ENCODE measurements at places on chromosomes 5 and 9.

DNA sequence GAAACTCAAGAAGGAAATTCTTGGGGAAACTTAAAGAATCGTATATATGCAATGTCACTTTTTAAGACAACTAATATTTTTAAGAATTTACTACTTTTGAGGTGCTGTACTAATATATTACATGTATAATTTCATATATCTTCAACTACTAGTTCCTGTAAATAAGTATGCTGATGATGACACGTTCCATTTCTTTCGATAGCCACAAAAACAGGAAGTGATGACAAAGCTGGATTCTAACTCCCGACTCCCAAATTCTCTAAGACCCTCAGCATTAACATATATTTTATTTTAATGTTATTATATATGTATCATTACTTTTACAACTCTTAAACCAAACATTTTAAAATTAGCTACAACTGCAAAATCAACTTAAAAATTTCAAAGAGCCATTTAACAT lies 74.8 kb downstream of the STK32A start:
- no peak for DNase-seq

DNA sequence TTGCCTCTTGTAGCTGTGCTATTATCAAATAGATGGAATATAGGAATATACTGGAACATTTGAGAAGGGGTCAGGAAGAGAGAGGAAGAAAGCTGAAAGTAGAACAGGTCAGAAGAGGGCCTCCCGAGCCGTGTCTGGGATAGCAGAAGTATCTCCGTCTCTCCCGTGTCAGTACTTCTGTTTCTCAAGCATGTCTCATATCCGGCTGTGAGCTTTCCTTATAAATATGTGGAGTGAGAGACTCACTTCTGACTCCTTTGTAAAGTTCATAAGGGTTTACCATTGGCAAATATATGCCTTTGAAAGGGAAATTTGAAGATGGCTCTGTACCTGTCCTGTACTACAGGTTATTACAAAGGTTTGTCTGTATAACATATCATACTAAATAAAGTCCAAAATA lies 50.3 kb downstream of the MOCS2 start:
- no peak for DNase-seq

- no peak for DNase-seq
These were observed 358.6 kb downstream of the MSX2 start for GRCh38 chr5:175082866-175083590.

DNA sequence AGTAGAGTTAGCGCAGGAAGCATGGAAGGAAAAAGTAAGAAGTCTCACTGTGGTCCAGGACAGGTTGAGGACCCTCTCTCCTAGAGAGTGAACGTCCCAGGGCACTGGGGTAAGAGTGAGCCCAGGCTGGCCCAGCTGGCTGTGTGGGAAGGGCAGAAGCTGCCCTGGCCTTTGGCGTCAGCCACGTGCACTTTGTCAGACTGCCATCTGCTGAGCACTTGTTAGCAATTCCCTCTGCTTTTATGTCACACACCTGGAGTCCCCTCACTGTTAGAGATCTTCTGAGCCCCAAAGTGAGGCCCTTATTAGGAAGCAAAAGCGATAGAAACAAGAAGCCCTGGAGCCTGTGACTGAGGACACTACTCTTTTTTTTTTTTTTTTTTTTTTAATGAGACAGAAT lies 79.1 kb downstream of the UGCG start:
- DNase-seq: no peak

DNA sequence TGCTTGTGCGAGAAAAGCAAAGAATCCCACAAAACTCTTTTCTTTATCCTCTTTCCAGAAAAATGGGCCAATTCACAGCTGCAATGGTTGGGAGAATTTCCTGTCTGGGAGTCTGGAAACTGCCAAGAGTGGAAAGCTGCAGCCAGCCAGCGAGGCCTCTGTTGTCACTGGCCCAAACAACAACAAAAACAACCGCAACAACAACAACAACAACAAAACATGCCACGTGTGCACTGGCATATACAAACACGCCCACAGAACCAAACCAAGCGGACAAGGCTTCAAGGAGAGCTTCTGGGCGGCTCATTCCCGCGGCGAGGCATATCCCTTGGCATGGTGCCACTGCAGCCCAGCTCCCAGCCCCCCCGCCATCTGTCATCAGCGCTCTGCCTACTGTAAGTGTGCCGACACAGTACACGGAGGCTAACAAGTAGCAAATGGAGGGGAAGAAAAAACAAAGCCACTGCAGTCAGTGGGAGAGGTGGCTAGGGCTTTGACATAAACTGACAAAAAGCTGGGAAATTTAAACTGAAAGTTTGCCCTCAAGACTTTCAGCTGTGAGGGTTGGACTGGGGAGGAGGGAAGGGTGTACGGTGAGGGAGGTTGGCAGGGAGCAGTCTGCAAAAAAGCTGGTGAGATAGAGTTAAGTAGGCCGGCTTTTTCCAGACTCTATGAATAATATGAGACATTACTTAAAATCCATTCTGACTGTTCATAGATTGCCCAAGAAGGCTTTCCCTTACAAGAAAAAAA lies 165.0 kb upstream of the ZNF462 start:
- no peak for DNase-seq

- DNase-seq: no peak
These were observed 19.5 kb downstream of the B4GALT1 start for GRCh38 chr9:33147416-33148169.

DNA sequence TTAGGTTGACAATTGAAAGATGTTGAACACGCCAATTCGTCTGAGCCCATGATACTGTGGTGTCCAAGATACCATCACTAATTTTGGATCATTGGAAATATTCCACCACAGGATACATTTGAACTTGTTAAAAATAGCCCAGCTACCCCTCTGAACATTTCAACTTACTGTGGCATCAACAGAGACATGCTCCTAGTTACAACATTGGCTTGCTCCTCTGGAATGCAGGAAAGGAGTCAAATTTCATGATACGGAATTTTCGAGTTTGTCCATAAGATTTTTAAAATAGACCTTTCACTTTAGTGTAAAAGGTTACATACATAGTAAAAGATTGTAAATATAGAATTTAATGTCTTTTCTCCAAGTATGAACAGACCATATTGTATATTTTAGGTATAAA lies 12.8 kb downstream of the SEMA5A start:
- DNase-seq: no peak

DNA sequence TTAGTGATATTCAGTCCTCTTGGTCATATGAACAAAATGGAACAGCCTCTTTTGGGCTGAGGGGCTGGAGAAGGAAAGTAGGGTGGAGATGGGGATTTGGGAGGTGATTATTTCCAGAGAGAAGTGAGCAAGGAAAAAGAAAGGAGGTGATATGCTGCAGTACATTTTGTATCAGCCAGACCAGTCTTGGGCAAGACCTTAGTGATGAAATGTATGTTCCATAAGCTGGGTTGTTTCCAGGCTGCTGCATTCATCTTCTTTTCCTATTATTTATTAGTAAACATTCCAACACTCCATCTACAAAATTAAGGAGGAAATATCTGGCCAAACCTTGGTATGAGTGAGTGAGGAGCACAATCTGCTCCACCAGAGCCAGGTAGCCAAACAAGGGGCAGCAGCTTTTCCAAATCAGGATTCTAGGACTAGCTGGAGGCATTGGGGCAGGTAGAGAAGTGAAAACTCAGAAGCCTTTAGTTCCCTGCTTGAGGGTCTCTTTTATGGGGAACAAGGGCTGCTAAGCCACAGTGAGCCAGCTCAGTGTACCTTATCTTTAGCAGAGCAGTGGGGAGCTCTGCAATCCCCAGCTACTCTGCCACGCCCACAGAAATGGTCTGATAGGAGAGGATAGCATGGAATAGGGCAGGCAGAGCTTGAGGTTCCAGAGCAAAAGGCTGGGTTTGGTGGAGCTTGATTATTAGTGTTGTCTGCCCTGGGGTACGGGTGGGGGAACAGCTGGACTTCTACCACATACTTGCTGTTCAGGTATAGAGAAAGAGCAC lies 19.5 kb downstream of the RAD1 start:
- DNase-seq: no peak

GRCh38 chr9:123957731-123958130 lies 27.8 kb upstream of the DENND1A start:
- no peak for DNase-seq

- peak; percentile 25 for DNase-seq
These were observed 792.1 kb downstream of the BRINP1 start for GRCh38 chr9:118577121-118577520.

DNA sequence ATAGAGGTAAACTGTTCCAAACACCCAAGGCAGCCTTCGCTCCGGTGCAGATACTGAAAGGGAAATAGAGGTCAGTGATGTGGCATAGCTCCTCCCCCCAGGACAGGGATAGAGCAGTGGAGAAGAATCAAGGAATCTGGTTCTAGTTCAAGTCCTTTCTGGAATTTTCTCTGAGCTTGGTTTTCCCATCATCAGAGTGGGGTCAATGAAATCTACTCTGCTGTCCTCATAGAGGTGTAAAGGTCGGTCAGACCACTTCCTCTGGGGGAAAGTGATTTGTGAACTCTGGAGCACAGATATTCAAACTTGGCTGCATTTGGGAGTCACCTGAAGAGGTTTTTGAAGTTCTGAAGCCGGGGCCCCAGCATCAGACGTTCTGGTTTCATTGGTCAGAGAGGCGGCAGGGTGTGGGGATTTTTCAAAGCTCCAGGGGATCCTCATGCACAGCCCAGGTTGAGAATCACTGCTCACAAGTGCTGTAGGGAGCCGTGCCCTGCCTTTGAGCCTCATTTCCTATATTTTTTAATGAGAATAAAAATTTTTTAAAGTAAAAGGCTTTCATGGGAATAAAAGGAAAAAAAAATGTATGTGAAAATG lies 105.7 kb upstream of the RAD23B start:
- no peak for DNase-seq

- DNase-seq: no peak
These were observed 654.3 kb downstream of the CCDC171 start for GRCh38 chr9:16207161-16207560.

DNA sequence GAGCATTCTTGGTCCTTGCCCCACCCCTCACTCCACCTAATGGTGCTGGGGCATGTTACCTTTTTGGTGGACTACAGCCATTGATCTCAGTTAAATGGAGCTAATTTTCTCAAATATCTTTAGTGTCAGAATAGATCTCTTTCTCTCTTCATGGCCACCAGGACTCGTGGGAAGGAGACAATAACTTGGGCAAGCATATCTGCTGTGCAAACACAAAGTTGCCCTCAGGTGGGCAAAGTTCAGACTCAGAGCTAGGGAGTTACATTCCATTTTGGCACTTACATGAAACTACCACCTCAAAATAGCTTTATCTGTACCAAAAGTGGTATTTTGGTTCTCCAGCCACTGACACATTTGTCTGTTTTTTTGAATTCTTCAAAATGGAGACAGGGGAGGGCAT lies 671.9 kb upstream of the KLF4 start:
- no peak for DNase-seq

DNA sequence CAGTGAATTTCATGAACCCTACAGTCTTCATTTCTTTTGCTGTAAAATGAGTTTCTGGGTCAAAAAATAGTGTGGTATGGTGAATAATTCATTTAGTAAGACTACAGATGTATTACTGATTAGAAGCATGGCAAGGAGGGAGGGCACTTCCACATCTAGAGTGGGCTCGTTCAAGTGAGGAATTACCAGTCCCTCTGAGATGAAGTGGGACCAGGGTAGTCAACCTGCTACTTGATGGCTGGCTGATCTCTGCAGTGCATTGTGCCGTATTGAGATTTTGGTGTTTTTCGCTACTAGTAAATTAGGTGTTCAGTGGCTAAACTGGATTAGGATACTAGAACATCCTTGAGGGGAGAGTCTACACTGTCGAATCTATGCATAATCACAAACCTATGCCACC lies 10.8 kb downstream of the CDC37L1 start:
- DNase-seq: no peak

GRCh38 chr9:7467186-7467585 lies 332.4 kb downstream of the DMAC1 start:
- DNase-seq: no peak

DNA sequence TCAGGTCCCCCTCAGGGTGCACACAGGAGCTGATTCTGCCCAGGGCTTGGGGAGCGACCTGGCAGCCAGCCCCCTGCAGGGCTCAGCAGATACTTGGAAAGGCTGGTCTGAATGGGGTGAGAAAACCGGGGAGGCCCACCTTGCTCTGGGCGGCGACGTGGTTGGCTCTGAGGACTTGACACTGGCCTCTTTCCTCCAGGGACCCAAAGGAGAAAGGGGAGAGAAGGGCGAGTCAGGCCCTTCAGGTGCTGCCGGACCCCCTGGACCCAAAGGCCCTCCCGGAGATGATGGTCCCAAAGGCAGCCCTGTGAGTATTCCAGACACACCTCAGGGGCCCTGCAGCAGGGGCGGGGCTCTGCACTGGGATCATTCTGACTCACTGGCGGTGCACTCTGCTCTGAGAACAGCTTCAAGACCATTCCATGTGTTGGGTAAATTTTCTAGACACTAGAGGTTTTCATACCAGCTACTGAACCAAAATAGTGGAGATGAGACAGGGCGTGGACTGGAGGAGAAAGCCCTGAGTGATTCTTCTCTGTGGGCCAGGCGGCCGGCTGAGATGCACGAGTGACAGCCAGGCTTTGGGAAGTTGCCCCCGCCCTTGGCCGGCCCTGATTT lies 65.9 kb upstream of the FCN2 start:
- DNase-seq: no peak

DNA sequence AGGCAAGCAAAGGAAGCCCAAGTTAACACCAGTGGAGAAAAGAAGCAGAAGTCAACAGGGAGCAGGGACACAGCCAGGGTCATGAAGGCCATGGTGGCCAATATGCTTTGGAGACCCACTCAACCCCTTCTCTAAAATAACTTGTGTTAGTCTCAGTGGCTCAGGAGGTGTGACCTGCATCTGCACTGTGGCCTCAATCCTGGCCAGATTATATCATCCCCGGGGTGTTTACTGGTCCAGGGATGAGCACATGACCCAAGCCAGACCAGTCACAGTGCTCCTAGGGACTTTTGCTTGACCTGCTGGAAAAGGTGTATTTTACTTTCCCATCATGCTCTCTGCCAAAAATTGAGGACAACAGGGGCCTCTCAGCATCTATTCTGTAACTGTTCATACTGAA lies 105.2 kb downstream of the DPYSL3 start:
- no peak for DNase-seq

GRCh38 chr5:116521173-116521872 lies 53.3 kb downstream of the SEMA6A start:
- no peak for DNase-seq

- no peak for DNase-seq
These were observed 42.7 kb upstream of the GRHPR start for GRCh38 chr9:37379835-37380234.

DNA sequence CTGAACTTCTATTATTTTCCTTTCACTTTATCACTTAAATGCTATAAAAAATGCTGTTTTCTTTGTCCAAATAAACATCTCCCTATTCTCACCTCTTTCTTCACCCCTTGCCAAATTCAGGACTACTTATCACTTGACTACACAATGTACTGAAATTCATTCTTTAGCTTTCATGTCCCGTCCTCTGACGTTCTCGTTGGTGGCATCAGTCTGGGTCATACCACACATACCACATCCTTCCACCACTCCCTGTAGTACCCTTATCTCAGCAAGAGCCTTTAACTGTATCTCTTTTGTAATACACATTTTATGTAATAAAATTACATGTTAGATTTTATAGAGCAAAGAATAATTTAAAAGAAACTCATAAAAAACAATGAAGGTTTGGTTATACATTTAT lies 231.1 kb upstream of the PAPPA start:
- DNase-seq: no peak

All from brain pericyte (primary cell).